Right kidney (tissue), 9 donors: ENCODE measurements at places on chromosomes 13 and 19.

DNA sequence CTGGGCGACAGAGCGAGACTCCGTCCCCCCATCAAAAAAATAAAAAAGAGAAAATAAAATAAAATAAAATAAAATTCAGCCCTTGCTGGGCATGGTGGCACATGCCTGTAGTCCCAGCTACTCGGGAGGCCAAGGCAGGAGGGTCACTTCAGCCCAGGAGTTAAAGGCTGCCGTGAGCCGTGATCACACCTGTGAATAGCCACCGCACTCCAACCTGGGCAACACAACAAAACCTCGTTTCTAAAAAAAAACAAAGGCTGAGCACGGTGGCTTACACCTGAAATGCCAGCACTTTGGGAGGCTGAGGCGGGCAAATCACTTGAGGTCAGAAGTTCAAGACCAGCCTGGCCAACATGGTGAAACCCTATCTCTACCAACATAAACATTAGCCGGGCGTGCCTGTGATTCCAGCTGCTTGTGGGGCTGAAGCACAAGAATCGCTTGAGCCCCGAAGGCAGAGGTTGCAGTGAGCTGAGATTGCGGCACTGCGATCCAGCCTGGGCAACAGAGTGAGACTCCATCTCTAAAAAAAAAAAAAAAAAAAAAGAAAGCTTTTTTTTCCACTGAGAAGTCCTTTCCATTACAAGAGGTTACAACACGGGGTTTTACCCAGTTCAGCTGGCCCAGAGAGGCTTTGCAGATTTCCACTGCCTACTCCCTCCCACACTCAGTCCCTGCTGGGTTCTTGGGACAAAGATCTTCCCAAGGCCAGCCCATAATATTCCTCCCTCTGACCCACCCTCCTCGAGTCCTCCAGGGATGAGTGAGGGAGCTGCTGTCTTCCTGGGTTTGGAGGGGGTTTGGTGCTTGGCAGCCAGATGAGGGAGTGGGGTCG is 6.4 kb downstream of the ANGPTL4 start:
- no peak for DNase-seq

GRCh38 chr13:95552539-95553441 is at the start of gene CLDN10:
CLDN10 (plus strand) TSS chr13:95552720; CDS start chr13:95552754, 34 bp downstream.
- DNase-seq, result peak; percentile 72

DNA sequence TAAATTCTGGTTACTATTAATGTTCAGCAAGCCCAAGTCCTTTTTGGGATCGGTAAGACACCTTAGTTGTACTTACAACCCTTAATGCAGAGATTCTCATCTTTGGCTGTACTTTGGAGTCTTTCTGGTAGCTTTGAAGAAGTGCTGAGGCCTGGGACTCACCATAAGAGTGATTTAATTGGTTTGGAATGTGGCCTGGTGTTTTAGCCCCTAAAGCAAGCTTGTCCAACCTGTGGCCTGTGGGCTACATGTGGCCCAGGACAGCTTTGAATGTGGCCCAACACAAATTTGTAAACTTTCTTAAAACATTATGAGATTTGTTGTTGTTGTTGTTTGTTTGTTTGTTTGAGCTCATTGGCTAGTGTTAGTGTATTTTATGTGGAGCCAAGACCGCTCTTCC is 215.3 kb downstream of the ZIC5 start:
- DNase-seq, result no peak

DNA sequence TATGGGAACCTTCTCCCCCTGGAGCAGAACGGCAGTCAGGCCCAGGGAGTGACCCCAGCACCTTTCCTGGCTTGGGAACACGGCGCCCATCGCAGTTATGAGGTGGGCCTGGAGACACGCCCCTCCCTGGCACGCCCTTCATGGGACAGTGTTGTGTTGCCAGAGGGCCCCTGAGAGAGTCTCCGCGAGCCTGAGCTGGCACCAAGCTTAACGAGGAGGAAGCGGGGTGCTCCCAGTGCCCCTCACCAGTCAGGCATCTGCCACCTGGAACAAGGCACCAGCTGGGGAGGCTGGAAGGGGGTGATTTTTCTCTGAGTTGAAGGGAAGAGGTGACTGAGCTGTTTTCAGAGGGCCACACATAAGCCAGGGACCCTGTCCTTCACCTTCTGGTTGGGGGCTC is 180.6 kb downstream of the KDM4B start:
- DNase-seq, result no peak

GRCh38 chr13:101382701-101383100 is 33.6 kb downstream of the NALCN start:
- no peak for DNase-seq

- no peak for DNase-seq
Measured at GRCh38 chr13:73960474-73960873, 173.7 kb downstream of the KLF12 start.

DNA sequence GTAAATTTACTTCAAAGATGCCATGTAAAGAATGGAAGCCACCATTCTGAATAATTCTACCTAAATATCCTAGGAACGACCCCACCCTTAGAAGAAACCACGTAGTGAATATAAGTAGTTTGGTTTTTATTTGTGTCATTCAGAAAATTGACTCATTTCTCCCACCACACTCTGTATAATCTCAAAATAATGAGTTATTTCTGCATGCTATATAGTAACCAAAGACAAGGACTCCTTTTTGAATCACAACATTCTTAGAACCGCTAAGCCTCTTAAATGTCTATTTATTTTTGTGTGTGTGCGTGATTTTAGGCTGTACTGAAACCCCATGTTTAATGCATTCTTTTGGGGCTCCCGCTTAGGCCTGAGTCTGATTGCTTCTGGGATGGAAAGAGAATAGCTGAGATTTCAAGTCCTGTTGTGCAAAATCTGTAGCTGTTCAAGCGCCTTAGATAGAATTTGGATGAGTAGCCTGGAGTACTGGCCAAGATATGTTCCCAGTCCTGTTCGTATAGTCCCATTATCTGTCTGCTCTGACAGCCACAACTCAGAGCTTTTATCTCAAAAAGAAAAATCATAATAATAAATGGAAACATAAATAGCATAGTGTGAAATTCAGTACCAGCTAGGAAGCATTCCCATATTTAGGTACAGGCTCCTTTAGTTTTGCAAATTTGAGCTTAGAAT is 532.4 kb upstream of the NBEA start:
- no peak for DNase-seq

DNA sequence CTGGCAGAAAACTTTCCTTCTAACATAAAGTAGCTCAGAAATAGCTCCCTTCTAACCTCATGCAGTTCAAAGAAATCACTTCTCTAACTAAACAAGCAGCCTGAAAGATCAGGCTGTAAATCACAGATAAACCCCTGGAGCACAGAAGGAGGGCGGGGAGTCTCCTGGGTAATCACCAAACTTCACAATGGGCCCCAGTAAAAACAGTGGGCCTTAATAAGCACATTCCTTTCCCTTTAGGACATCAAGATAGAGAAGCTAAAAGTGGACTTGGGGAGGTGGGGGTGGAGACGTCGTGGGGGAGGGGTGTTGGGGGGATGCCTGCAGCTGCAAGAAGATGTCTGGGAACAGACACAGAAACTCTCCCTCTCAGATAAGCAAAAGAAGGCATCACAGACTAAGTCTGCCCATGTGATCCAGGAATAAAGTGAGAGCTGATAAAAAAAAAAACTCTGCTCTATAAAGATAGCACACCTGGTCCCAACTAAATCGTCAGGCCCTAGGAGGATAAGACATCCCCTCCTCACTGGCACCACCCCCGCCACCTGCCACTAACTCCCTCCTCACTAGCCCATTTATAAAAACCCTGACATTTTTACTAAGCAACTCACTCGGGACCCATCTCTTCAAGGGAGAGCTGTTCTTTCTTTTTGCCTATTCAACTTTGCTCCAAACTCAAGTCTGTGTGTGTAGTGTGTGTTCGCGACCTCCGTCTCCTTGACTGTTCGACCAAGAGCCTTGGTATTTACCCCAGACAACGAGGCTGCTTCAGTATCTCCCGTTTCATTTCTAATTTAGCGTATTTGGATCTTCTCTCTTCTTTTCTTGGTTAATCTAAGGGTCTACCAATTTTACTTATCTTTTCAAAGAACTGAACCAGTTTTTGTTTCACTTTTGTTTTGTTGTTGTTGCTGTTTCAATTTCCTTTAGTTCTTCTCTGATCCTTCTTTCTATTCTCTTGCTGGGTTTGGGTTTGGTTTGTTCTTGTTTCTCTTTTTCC is 31.7 kb downstream of the DNAJC15 start:
- DNase-seq, result peak; percentile 65

GRCh38 chr13:111629926-111630325 is 309.5 kb downstream of the TEX29 start:
- peak; percentile 25 for DNase-seq

DNA sequence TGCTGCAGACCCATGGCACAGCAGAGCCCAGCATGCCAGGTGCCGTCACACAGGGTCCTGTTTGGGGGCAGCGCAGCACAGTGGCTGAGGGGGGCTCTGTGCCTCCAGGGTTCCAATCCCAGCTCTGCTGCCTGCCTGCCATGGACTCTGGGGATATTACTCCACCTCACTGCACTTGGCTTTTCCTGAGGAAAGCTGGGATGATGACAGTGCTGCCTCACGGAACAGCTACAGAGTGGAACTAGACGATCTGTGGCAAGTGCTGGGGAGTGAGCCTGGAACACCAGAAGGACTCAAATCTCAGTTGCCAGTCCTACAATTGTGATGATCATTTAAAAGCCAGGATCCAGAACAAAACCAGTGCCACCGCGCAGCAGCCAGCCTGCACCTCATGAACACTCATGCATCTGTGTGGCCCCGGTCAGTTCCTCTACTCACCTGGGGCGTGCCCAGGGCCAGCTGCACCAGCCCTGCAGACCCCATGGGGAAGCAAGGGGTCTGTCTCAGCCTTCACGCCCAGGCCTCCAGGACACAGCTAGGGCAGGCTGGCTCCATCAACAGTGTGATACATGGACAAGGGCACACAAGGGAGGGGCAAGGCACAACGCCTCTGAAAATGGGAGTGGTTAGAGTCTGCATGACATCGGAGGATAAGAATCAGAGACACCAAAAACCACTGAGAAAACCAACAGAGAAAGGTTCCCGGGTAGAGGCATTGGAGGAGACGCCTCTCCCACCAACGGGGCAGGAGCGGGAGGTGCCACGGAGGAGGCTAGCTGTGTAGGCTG is 55.2 kb downstream of the ATP7B start:
- no peak for DNase-seq

GRCh38 chr19:5590151-5590864 is 22.6 kb upstream of the TINCR start:
- no peak for DNase-seq

DNA sequence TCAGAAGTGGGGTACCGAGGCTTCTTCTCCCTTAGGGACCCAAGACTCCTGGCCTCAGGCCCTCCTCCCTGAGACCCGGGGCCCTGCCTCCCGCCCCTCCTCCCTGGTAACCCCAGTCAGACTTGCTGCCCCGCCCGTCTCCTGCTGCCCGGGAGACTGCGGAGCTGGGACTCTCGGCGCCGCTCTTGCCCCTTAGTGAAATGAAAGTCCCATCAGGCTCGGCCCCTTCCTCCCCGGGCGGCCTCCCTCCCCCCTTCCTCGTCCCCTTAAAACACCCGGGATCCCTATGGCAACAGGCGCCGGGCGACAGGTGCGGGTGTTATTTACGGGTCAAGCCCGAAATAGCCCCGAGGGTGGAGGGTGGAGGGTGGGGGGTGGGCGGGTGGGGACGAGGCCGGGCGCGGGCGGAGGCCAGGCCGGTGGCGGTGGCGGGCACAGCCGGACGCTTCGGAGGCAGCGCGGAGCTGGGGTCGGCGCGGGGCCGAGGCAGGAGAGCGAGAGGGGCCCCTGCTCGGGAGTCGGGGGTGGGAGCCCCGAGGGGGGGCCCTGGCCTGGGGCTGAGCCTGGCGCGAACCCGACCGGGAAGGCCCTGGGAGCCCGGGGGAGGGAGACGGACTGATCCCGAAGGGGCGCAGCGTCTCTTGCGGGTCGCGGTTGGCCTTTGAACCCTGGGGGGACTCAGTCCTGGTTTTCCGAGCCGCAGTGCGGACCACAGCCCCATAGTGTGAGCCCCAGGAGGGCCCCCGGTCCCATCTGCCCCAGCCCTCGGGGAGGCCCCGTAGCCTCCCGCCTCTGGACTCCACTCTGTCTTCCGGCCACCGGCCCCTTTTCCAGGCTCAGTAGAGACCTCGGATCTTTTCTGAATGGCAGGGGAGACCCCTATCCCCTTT is at the start of gene CACNG6:
Gene CACNG6 (plus strand): TSS at position 414 of the 890 bp plus-strand sequence. CDS start 1,241 bp downstream, outside the sequence.
- DNase-seq, result peak; percentile 32

DNA sequence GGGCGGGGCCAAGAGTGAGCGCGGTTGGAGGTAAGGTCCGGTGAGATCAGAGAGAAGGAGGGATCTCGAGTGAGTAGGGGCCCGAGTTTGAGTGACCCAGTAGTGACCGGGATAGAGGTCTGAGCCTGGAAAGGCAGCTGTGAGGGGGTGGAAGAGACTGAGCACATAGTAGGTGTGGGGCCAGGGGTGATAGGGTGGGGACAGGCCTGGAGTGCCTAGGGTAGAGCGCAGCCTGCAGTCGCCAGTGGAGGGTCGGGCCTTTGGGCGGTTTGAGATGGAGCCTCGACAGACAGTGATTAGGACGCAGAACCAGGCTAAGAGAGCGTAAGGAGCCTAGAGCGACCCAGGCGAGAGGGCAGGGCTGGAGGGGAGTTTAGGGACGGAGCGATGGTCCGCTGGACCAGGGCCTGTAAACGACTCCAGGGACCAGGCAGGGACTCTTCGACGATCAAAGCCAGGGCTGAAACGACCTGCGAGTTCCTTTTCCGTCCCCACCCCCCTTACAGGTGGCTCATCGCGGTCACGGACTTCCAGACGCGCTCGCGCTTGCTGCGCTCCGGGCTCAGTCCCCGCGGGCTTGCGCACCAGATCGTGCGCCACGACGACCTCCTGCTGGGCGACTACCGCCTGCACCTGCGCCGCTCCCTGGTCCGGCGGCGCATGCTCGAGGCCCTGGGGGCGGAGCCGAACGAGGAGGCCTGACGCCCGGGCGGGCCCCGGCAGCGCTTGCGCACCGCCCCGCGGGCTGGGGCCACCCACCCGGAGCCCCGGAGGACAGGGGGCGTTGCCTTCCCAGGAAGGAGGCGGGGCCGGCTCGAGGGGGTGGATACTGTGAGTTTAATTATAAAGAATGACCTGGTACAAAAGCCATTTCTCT is 9.4 kb downstream of the C19orf81 start:
- peak; percentile 90 for DNase-seq

GRCh38 chr19:4730740-4731171 is 7.1 kb upstream of the DPP9 start:
- DNase-seq, result no peak

- no peak for DNase-seq
Measured at GRCh38 chr13:79660361-79660760, 179.4 kb downstream of the NDFIP2 start.
